ENCODE measurements at places on chromosomes 2 and 18. TPM values are rescaled to one million over a fixed set of nuclear protein-coding genes. Genes with fewer than 3 reads are reported as not detected.
A peak's percentile ranks its signal among the peaks of the same experiment; 100 is the strongest.

Gene OTOF
- total RNA-seq: not detected

Gene RBKS
- total RNA-seq: 2.7 TPM

Gene SLC11A1
- total RNA-seq: 6.4 TPM

GRCh38 chr18:22101731-22102130 is 67.7 kb upstream of the GATA6 start:
- peaks cover 21% of the 10 kb centered on the region for H3K4me1 ChIP-seq
- H3K4me3 ChIP-seq: no peak overlapping the region
- DNase-seq: no peak
- peaks cover 3% of the 10 kb centered on the region for H3K27me3 ChIP-seq

Gene REG1B
- not detected for total RNA-seq

- DNase-seq: no peak
- no peak overlapping the region for H3K27ac ChIP-seq
- H3K27me3 ChIP-seq: no peaks in the 10 kb centered on the region
- peaks cover 56% of the 10 kb centered on the region for H3K36me3 ChIP-seq
- H3K4me3 ChIP-seq: no peak overlapping the region
- H3K4me1 ChIP-seq: peaks cover 7% of the 10 kb centered on the region
Measured at GRCh38 chr2:135931776-135932443, 53.5 kb downstream of the DARS1 start.

DNA sequence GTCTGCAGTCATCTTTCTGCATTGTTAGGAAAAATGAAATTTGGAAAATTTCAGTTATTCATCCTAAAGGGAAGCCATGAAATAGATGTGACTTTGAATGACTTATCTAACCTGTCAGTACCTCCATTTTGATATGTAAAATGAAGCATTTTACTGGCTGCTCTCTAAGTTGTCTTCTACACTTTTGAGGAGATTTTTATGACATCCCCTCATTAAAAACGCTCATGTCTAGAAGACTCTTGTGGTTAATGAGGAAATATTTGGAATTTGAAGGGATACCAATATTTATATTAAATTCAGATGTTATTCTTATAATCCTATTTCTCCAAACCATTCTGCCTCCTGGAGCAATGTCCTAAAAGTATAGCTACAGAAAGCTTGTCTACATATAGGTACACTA is 73.8 kb upstream of the THUMPD2 start:
- H3K4me3 ChIP-seq: no peak overlapping the region
- H3K27ac ChIP-seq: no peak overlapping the region
- H3K4me1 ChIP-seq: peaks cover 9% of the 10 kb centered on the region
- no peaks in the 10 kb centered on the region for H3K27me3 ChIP-seq
- H3K36me3 ChIP-seq: no peaks in the 10 kb centered on the region
- no peak for DNase-seq

DNA sequence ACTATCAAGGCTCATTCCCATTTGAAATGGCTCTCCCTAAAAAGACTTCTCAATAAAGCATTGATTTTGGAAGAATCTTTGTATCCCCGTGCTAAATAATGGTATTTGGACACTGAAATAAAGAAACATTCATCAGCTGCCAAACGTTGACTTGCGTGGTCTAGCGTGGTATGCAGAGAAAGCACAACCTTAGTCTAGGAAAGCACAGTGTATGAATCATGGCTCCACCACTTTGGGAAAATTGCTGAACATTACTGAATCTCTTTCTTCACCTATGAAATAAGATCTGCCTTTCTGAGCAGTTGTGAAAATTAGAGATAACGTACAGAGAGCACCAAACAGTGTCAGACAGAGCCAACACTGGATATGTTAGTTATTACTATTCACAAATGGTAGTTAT is 353.9 kb downstream of the SS18 start:
- no peak overlapping the region for H3K27ac ChIP-seq
- H3K4me1 ChIP-seq: no peaks in the 10 kb centered on the region
- no peaks in the 10 kb centered on the region for H3K36me3 ChIP-seq

Gene RNF152
- total RNA-seq: 10.4 TPM

- H3K27ac ChIP-seq: no peak overlapping the region
- peaks cover 27% of the 10 kb centered on the region for H3K4me1 ChIP-seq
- no peak for DNase-seq
- H3K27me3 ChIP-seq: no peaks in the 10 kb centered on the region
- H3K36me3 ChIP-seq: peaks cover 48% of the 10 kb centered on the region
- no peak overlapping the region for H3K4me3 ChIP-seq
Measured at GRCh38 chr2:33560017-33560416, 39.1 kb downstream of the FAM98A start.

- H3K27ac ChIP-seq: no peak overlapping the region
- DNase-seq: no peak
- H3K36me3 ChIP-seq: peaks cover 11% of the 10 kb centered on the region
Measured at GRCh38 chr2:232674491-232674890, 22.6 kb upstream of the GIGYF2 start.

GRCh38 chr2:59239146-59239545 is 998.0 kb upstream of the FANCL start:
- no peaks in the 10 kb centered on the region for H3K27me3 ChIP-seq
- H3K36me3 ChIP-seq: no peaks in the 10 kb centered on the region
- no peak overlapping the region for H3K27ac ChIP-seq

Gene AAMP
- 50.5 TPM for total RNA-seq

- no peaks in the 10 kb centered on the region for H3K36me3 ChIP-seq
- peak overlapping the region; percentile 87 for H3K27ac ChIP-seq
- no peaks in the 10 kb centered on the region for H3K27me3 ChIP-seq
Measured at GRCh38 chr2:173986805-173987204, 21.6 kb upstream of the SP3 start.

Gene VWA3B
- total RNA-seq: 0.52 TPM

GRCh38 chr2:83240611-83241010 is 1218.5 kb downstream of the SUCLG1 start:
- no peak for DNase-seq
- H3K4me3 ChIP-seq: no peak overlapping the region
- H3K4me1 ChIP-seq: no peaks in the 10 kb centered on the region
- H3K27me3 ChIP-seq: no peaks in the 10 kb centered on the region
- no peaks in the 10 kb centered on the region for H3K36me3 ChIP-seq

GRCh38 chr2:158497486-158497885 is 40.7 kb downstream of the PKP4 start:
- peaks cover 60% of the 10 kb centered on the region for H3K4me1 ChIP-seq
- no peaks in the 10 kb centered on the region for H3K36me3 ChIP-seq
- DNase-seq: no peak

DNA sequence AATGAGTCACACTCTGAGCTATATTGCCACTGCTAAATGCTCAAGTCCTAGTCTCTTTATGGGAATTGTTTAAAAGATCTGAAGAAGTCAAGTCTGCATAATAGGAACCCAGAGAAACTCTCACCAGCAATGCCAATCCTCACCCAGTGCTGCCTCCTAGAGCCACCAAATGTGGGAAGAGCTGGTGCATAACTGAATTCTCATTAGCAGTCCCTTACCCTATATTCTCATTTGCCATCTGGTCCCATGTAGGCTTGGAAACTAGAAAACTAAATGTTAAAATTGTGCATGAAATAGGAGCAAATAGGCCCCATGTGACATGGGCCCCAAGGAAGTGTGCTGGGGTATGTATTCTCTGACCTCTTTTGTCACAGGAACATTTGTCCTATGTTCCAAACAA is 224.4 kb upstream of the SMAD2 start:
- no peaks in the 10 kb centered on the region for H3K27me3 ChIP-seq
- H3K4me3 ChIP-seq: no peak overlapping the region
- no peak for DNase-seq
- H3K4me1 ChIP-seq: peaks cover 21% of the 10 kb centered on the region
- H3K27ac ChIP-seq: no peak overlapping the region
- no peaks in the 10 kb centered on the region for H3K36me3 ChIP-seq

DNA sequence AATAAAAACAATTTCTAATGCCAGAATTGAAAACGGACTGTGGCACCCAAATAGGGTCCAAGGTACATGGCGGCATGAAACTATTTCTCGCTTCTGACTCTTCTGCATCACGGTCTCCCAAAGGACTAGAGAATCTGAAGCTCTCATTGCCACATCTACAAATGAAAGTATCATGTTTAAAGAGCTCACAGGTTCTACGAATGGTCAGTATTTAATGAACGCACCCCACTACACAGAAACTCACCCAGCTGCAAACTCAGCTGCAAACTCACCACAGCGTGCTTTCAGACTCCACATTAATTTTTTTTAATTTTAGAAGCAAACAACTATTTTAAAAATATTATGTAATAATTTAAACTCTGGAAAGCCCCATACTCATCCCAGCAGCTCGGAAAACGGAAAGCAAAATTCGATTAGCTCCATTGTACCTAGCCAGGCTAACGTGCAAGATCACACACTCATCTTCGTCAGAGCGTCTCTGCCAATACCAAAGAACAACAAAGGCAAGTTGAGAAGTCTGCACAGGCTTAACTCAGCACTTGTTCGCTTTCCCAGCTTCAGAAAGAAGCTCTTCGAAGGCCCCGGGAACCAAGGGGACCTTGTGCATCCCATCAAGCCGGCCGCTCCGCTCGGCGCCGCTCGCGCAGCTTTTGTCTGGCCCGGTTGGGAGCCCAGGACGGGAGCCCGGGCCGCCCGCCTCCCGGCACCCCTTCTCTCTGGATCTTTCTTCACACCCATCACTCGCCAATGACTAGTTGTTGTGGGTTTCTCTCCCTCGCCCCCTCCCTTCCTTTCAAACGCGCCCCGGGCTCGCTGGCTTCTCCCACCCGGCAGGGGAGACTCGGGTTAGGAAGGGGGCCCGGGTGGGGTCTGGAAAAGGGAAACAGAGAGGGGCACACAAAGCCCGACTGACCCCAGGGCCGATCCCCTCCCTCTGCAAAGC is 785 bp downstream of the CLASP1 start:
- H3K4me3 ChIP-seq: peak overlapping the region; percentile 94
- peaks cover 92% of the 10 kb centered on the region for H3K4me1 ChIP-seq
- peaks cover 5% of the 10 kb centered on the region for H3K36me3 ChIP-seq
- H3K27ac ChIP-seq: peak overlapping the region; percentile 96
- peak; percentile 39 for DNase-seq

DNA sequence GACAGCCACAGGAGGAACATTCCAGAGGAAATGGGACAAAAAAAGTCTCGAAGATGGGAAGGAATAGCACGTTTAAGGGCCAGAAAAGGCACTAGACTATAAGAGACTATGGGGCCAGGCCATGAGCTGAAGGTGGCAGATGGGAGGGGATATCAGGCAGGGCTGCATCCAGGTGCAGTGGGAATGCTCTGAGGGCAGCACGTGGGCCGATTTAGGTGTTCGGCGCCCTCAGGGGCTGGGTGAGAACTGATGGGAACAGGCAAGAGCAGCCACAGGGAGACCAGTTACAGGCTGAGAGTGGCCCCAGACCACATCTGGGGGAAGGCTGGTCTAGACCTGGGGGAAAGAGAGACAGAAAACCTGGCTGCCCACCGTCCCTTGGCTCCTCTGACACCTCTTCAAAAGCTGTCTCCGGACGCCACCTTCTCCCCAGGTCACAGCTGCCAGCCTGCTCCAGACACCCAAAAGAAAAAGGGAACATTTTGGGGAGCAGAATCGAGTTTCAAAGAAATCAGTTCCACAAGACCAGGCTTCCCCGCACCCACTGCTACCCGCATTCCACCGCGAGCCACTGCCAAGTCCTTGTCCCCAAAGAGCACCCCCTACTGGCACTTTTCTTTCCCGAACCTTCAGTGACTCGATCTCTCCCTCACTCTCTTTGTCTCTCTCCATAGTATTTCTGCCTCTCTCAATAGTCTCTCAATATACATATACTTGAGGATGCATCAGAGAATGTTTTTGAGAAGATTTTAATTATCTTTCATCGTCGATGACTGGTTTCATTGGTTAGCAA is 190.1 kb upstream of the AGAP1 start:
- DNase-seq: no peak
- H3K36me3 ChIP-seq: no peaks in the 10 kb centered on the region
- H3K27ac ChIP-seq: no peak overlapping the region
- no peak overlapping the region for H3K4me3 ChIP-seq
- peaks cover 4% of the 10 kb centered on the region for H3K4me1 ChIP-seq
- H3K27me3 ChIP-seq: peaks cover 62% of the 10 kb centered on the region

DNA sequence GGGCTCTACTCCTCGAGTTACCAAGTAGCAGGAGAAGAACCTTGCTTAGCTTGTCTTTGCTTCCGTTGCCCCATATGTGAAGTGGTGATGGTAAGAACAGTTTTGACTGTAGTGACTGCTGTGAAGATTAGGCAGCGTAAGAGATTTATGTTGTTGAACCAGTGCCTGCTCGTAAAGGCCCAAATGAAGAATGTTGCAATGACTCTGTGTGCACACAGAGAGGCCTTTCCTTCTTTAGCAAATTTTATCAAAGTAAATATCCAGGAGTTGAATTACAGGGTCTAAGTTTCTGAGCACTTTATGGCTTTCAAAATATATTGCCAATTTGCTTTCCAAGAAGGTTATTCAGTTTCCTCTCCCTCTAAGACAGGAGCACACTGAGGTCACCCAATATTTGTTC is 14.5 kb downstream of the NTSR2 start:
- H3K4me1 ChIP-seq: no peaks in the 10 kb centered on the region
- no peak for DNase-seq
- no peak overlapping the region for H3K27ac ChIP-seq

DNA sequence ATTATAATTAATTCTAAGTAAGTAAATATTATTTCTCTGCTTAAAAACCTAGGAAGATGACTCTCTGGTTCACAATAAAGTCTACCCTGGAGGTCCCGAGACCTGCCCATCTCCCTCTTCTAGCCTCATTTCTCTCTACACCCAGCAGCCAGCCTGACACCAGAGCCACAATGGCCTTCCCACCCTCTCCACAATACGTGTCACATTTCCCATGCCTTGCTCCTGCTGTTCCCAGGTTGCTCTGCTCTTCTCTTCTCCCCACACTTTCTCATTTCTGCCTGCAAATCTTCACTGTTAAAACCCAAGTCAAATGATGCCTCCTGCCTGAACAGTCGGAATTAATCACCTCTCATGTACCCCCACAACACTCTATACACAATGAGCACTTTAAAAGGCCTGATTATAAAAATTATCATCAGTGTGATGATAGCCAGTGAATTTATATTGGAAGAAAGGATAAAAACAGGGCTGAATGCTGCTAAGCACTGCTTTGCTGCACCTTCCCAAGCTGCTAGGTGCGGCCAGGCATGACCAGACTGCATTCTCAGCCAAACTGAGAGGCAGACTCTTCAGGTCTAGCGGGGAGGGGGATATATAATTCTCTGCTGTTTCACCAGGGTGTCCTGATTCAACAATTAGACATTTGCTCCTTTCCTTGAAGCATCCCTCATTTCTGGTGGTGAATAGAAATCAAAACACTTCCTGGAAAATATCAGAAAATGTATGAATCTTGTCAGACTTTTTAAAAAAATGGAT is 160.6 kb downstream of the DTNA start:
- H3K36me3 ChIP-seq: no peaks in the 10 kb centered on the region
- H3K4me1 ChIP-seq: peaks cover 9% of the 10 kb centered on the region
- no peak overlapping the region for H3K4me3 ChIP-seq
- H3K27ac ChIP-seq: no peak overlapping the region
